ENCODE measurements at places on chromosomes 12 and 14. TPM values are rescaled to one million over a fixed set of nuclear protein-coding genes. Genes with fewer than 3 reads are reported as not detected.

Gene KIF5A
- polyA plus RNA-seq, result 0.12 TPM

Gene GZMH
- not detected for polyA plus RNA-seq

GRCh38 chr14:90531497-90531896, 134.7 kb downstream of the CALM1 start:
- DNase-seq, result no peak

DNA sequence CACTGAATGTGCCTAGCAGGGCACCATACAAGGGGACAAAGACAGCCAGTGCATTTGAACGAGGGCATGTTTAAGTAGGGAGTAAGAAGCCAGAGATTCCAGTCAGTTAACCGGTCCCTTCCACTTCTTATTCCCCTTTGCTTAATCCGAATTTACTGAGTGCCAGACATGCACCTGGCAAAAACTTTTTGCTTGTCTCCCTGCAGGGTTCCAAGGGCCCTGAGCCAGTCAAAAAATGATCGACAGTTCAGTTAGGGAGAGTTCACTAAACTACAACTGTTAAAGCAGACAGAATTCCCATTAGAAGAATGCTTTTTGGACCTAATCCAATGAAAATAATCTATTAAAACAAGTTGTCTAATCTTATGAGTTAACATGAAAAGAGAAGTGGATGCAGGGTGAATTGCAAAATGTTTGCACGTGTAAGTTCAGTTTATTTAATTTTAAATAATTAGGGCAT, 193.8 kb downstream of the TMTC2 start:
- DNase-seq, result no peak

- DNase-seq, result no peak
These were observed 2.4 kb downstream of the AGAP2 start for GRCh38 chr12:57735952-57736740.

Data from muscle of back (tissue), 13 donors.